ENCODE measurements at places on chromosomes 6 and 20.

DNA sequence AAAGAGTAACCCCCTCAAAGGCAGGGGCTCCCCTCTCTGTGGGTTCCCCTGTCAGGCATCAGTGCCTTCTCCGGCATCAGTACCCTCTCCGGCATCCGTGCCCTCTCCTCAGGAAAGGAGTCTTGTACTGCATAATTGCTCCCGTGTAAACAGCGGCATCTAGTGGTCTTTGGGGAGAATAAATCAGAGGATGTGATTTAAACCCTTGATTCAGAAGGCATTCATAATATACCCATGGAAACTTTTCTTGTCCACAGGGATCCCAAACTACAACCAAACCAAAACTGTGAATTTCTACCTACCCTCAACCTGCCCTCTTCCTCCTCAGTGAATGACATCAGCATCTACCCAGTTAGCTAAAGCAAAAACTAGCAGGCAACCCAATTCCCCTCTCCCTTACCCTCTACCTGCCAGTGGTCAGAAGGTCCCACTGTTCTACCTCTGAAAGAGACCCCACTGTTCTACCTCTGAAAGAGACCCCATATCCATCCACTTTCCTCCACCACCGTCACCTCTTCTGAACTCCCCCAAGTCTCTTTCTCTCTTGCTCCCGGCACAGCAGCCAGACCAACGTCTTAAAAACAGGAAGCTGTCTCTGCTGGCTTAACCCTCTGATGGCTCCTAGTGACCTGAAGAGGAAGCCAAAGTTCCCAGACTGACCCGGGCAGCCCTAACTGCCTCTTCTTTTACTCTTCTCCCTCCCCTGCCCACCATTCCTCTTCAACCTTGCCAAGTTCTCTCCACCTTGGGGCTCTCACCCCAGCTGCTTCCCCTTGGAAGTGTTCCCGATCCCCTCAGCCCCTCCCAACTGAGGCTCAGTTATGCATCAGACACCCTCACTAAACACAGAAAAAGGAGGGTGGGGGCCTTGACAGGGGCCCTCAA lies 27.2 kb downstream of the UBE2V1 start:
- ATAC-seq, result peak; percentile 66

DNA sequence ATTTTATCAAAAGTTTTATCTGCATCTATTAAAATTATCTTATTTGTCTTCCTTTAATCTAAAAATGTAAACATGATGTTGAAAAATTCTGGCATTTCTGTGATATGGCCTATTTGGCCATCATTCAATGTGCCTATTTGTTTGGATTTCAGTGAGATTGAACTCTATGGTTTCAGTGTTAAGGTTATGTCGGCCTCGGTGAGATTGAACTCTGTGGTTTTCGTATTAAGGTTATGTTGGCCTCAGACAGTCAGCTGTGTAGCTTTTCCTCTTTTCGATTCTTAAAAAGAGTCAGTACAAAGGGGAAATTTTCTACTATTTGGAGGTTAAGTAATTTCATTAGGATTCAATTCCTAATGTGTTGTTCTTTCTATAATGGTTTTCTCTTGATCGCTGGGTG lies 320.6 kb downstream of the PACRG start:
- ATAC-seq, result no peak

GRCh38 chr6:153172815-153173214 lies 41.7 kb upstream of the RGS17 start:
- no peak for ATAC-seq

- ATAC-seq, result no peak
These were observed 12.6 kb downstream of the LRP11 start for GRCh38 chr6:149851461-149852110.

DNA sequence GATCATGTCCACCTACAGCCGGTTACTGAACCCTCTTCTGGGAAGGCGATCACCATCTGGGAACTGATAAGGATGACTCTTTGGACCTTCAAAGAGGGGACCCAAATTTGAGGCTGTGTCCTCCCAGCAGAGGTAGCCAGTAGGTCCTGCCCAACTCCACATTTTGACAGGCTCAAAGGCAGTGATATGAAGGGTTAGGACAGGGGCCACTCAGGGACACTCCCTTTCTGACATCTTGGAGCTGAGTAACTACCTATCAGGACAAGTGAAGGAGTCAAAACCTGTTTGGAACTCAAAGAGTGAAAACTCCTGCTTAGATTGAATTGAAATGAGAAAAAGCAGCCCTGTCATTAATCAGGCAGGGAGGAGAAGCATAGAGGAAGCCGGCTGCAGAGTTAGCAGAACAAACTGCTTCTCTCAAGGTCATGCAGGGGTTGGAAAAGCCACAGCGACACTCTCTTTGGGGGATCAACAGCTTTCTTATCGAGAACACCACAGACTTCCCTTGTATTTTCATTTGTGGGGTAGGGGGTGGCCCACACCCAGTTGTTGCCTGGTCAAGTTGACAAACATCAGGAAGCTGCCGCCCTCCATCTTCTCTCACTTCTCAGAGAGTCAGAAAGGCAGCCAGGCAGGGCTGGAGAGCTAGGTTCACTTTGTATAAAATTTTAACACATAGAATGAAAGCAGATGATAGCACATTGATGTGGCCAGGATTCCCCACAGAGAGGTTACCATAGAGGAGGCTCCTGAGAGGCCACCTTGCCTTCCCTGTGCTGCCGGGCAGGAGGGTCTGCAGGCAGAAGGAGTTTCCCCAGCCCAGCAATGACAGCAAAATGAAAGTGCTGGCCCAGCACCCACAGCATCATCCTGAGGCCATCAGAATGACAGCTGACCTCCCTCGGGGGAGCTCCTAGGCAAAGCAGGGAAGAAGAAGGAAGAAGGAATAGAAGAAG lies 47.6 kb downstream of the AGPAT4 start:
- peak; percentile 40 for ATAC-seq

DNA sequence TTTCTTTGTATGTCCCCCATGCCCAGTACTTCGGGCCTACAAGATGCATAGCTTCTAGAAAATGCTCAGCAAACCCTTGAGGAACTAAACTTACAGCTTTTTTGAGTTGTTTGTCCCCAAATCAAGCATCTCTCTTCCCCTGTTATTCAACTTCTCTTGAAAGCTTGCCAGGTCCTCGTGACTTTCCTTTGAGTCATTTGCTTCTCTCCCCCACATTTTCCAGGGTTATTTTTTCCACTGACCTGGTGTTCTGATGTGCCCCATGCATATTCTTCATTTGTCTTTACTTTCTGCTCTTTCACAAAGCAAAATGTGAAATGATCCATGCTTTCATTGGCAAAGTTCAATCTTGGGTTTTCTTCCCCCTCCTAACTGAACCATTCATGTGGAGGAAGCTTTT lies 204.8 kb downstream of the TFAP2A start:
- no peak for ATAC-seq

DNA sequence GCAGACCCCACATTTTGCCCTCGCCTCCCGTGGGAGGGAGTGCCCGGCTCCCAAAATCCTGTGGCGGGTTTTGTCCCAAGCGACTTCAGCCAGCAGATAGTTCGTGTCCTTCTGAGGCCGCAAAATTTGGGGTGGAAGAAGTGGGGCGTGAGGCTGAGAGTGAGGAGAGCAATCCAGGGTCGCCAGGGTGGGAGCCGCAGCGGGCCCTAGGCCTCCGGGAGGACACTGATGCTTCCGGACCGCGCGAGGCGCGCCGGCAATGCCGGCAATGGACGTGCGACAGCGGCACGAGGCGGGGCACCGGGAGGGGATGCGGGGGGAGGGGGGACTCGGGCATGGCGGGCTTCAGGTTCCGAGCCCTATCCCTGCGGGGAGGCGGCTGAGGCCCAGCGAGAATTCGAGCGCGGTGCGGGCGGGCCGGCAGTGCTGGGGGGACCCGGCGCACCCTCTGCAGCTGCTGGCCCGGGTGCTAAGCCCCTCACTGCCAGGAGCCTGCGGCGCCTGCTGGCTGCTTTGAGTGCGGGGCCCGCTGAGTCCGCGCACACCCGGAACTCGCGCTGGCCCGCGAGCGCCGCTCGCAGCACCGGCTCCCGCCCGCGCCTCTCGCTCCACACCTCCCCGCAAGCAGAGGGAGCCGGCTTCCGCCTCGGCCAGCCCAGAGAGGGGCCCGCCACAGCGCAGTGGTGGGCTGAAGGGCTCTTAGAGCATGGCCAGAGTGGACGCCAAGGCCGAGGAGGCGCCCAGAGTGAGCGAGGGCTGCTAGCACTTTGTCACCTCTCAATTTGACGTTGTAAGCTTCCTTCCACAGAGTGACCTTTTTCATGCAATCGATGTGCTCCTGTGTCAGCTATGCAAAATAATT lies 143.8 kb downstream of the LPA start:
- ATAC-seq, result peak; percentile 77

GRCh38 chr20:44404204-44405181 lies 49.0 kb downstream of the HNF4A start:
- no peak for ATAC-seq

- ATAC-seq, result no peak
These were observed 560.0 kb upstream of the CDH4 start for GRCh38 chr20:60691966-60692615.

- ATAC-seq, result no peak
These were observed 74.5 kb downstream of the PTPN1 start for GRCh38 chr20:50584687-50585086.

DNA sequence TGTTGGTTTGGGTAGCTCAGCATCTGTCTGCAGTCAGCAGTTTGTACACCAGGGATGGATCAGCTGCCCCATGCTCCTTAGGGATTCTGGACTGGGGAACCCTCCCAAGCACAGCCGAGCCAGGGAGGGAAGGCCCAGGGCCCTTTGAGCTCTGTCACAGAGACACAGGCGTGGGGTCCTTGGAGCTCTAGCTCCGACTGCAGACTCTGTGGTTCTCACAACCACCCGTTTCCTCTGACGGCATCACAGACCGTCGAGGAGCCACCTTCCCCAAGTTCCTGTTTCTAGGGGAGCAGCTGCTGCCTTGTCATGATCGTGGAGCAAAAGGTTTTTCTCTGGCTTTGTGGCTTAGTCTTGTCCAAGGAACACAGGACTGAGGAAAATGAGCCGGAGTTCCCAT lies at the start of gene SLA2:
Gene SLA2, minus strand, starts transcription at position 199 of the 400 bp plus-strand sequence. CDS start 4,861 bp downstream, outside the sequence.
- peak; percentile 27 for ATAC-seq

DNA sequence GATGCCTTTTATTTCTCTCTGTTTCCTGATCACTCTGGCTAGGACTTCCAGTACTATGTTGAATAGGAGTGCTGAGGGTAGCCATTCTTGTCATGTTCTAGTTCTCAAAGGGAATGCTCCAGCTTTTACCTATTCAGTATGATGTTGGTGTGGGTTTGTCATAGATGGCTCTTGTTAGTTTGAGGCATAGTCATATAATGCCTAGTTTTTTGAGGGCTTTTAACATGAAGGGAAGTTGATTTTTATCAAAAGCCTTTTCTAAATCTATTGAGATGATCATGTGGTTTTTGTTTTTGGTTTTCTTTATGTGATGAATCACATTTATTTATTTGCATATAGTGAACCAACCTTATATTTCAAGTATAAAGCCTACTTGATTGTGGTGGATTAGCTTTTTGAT lies 55.6 kb downstream of the KLHL32 start:
- ATAC-seq, result no peak

DNA sequence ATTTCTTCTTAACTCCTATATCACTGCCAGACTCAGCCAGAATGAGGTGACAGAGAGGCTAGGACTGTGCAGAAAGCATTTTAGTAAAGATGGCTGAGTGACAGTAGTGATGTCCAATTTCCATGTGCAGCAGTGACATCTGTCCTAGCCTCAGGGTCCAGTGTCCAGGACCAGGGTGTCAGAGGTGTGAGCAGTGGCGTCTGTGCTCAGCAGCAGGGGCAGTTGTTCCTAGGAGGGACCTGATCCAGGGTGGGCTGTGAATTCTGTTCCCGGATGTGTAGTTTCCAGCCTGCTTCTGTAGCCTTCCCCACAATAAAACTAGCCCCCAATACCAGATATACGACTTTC lies 6.0 kb downstream of the HLA-B start:
- ATAC-seq, result no peak

GRCh38 chr20:13035399-13036152 lies 26.8 kb downstream of the SPTLC3 start:
- ATAC-seq, result no peak

DNA sequence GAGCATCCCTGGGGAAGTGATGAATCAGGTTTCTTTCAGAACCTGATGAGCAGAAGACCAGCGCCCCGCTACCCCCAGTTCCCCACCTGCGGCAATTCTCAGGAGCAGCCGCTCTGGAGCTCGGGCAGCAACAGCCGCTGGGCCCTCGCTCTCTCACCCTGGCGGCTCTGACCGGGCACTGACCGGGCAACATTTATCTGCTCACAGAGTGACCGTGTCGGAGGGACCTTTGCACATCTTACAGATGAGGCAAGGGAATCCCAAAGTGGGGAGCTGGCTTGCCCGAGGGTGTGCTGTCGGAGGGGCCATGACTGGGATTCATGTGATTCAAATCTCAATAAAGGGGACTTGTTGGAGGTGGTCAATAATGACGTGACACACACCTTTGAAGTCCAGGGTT lies 26.2 kb upstream of the KCNK16 start:
- no peak for ATAC-seq

GRCh38 chr6:113829696-113830045 lies 27.5 kb upstream of the MARCKS start:
- ATAC-seq, result no peak

GRCh38 chr6:20463396-20463795 lies 61.7 kb downstream of the E2F3 start:
- no peak for ATAC-seq

- no peak for ATAC-seq
These were observed 6.4 kb downstream of the NPEPL1 start for GRCh38 chr20:58698741-58699622.

DNA sequence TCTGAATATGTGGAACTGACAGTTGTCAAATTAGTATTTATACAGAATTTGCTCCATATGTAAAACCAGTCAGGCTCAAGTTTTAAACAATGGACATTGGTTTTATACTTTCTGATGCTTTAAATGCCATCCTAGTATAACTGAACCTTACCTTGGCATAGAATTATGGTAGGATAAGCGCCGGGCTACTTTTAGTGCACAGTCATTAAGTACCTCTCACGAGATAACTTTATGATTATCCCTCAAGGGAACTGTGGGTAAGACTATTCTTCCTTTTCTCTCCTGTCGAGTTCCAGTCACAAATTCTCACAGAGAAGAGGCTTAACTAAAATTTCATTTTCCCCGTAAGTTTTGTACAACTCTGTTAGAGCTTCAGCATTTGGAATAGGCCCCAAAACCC lies 110.6 kb upstream of the PTPRK start:
- ATAC-seq, result no peak

GRCh38 chr6:164832410-164832809 lies 477.0 kb downstream of the C6orf118 start:
- ATAC-seq, result no peak

GRCh38 chr20:32780278-32780677 lies 18.1 kb downstream of the DNMT3B start:
- ATAC-seq, result no peak

GRCh38 chr20:57938158-57939108 lies 228.6 kb upstream of the PMEPA1 start:
- ATAC-seq, result no peak

- ATAC-seq, result no peak
These were observed 127.0 kb upstream of the CDH4 start for GRCh38 chr20:61125076-61125475.

DNA sequence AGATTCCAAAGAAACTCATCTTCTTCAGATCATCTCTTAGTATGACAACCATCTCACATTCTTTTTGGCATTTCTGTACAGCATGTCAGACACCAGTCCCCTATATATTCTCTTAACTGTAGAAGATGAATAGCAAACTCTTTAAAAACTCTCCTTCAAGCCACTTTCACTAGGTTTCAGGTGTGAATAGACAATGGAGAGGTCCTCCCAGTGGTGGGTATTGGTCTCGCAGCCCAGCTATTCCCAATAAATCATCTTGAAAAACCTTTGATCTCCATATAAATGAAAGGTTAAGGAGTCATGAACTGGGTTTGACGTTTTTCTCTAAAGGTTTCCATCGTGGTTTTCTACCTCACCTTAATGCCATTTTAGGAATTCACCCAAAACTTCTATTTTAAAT lies 180.0 kb downstream of the GJA1 start:
- no peak for ATAC-seq
